Thoracic aorta (tissue), 2 donors: ENCODE measurements at places on chromosomes 2 and 18. TPM values are rescaled to one million over a fixed set of nuclear protein-coding genes. Genes with fewer than 3 reads are reported as not detected.

The POU3F3 gene
- total RNA-seq, result 2.0 TPM

The RPIA gene
- total RNA-seq, result 4.7 TPM

The ATOH8 gene
- 78.4 TPM for total RNA-seq

DNA sequence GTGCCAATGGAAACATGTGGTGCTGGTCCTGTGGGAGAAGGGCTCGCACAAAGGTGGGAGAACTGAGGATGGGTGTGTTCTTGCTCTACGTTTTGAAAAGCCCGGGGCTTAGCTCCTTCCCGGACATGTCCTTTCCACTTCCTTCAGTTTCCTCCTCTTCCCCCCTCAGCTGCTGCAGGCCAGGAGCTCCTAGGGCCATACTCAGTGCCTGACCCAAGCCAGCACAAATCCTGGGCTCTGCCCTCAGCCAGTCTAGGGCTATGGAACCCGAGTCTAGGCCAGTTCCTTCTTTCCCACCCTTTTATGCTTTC, 1.4 kb upstream of the SIX2 start:
- DNase-seq, result no peak
- peaks cover 3% of the 10 kb centered on the region for H3K36me3 ChIP-seq
- peaks cover 61% of the 10 kb centered on the region for H3K4me1 ChIP-seq

DNA sequence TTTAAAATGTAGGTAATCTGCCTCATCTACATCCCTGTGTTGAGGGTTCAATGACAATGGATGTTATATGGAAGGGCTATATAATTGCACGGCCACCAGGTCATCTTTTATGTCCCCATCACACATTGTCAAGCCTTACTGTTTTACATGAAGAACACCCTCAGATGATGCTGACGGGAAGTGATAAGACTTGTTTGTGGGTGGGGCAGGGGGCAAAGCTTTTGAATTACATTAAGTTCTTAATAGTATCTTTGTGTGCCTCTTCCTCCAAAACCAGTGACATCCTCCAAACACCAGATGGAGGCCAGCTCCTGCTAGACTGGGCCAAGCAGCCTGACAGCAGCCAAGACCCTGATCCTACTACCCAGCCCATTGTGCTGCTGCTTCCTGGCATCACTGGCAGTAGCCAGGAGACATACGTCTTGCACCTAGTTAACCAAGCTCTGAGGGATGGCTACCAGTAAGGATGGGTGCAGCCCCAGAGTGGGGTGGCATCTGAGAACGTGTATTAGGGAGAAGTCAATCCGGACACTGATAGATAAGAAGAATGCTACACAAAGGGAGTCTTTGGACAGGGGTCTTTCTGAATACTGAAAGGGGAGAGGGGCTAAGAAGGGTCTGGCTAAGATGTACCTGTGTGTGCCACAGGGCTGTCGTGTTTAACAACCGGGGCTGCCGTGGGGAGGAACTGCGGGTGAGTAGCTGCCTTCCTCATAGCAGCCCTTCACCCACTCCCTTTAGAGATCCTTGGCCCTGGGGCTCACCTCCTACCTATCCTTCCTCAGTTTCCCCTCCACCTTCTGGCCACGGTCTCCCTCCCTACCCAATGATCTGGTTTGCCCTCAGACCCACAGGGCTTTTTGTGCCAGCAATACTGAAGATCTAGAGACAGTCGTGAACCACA, 5.3 kb downstream of the ABHD1 start:
- no peak for DNase-seq
- H3K36me3 ChIP-seq, result peaks cover 19% of the 10 kb centered on the region
- no peaks in the 10 kb centered on the region for H3K27me3 ChIP-seq
- H3K4me3 ChIP-seq, result no peak overlapping the region
- H3K27ac ChIP-seq, result no peak overlapping the region
